ENCODE measurements at places on chromosomes 6 and 20.

DNA sequence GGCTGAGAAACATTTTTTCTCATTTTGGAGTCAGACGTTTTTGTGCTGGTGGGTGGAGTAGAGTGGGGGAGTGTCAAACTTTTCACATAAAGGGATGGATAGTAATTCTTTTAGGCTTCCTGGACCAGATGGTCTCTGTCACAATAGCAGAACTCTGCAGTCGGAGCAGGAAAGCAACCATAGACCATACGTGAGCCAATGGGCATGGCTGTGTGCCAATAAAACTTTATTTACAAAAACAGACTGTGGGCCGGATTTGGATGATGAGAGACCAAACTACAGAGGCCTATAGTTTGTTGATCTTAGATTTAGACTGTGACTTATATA, 70.8 kb upstream of the SLC22A23 start:
- DNase-seq: no peak

- no peak for DNase-seq
Observed at GRCh38 chr20:11826334-11826733, 91.4 kb upstream of the BTBD3 start.

DNA sequence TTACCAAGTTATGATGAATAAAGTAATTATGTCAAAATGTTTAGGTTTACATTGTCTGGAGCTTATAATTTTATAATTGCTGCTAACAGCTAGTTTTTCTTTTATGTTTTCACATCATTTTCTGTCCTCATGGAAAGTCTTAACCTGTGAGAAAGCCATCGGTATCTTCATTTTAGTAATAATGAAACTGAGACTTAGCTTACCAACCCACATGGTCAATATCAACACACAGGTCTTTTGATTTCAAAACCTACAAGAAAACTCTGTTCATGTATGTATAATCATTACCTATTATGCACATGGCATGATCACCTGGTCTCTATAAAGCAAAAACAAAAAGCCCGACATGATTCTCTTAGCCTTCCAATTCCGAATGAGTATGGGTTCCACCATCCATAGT, 61.9 kb downstream of the KCNQ5 start:
- DNase-seq: no peak

GRCh38 chr20:4141291-4142240, 126.2 kb upstream of the RNF24 start:
- DNase-seq: no peak

- DNase-seq: no peak
Observed at GRCh38 chr6:82030761-82031503, 216.6 kb downstream of the IBTK start.

GRCh38 chr6:26521600-26522391, 16.4 kb upstream of the HMGN4 start:
- peak; percentile 51 for DNase-seq

DNA sequence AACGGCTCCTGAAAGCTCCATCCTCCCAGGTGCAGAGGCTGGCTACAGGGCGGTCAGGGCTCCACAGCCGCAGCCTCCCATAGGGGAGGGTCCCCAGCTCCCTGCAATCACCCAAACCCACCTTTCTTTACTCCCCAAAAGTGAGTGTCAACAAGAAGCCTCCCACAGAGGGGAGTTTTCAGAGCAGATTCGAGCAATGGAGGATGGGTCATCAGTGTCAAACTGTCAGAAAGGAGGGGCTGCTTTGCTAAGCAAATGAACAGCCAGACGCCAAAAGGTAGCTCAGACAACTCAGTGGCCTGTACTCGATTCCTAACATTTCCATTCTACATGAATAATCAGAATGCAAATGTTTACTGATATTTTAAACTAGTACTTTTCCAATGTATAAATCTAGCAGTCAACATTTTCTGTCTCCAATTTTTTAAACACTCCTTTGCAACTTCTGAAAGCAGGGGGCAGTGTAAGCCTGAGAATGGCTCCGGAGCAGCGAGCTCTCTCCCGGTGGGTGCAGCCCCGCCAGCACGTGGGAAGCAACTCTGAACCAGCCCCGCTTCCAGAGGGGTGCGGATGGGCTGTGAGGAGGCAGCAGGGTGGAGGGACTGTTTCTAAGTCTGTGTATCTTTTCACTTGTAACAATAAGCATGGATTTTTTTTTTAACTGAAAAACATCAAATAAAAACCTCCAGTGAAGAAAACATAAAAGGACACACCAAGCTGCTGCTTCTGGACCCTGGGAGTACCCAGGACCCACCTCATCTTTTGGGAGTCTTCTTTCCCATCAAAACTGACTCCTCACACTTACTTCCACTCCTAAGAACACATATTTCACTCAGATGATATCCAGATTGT, 54.9 kb downstream of the TAF4 start:
- no peak for DNase-seq

GRCh38 chr6:167676000-167676665, 150.6 kb upstream of the AFDN start:
- no peak for DNase-seq

GRCh38 chr6:110951986-110952794, 6.3 kb upstream of the GTF3C6 start:
- DNase-seq: no peak

DNA sequence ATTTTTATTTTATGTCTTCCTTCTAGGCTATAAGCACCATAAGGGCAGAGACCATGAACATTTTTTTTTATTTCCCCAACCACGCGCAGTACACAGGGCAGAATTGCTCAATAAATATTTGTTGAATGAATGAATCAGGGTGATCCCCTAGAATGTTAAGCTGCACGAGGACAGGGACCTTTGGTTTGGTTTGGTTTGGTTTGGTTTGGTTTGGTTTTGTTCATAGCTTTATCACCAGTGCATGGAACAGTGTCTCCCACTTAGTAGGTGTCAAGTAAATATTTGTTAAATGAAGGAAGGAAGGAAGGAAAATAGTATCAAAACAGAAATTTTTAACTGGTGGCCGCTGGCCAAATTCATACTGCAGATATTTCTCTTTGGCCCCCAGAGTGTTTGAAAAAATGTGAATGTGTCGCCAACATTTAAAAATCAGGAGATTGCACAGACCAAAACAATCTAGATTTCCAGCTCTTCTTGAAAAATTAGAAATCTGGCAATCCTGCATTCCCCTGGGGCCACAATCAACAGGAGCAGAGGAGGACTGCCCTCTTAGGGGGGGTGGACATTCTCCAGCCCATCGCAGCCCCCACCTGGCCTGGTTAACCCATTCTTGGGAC, 205.3 kb downstream of the EYA2 start:
- DNase-seq: no peak

DNA sequence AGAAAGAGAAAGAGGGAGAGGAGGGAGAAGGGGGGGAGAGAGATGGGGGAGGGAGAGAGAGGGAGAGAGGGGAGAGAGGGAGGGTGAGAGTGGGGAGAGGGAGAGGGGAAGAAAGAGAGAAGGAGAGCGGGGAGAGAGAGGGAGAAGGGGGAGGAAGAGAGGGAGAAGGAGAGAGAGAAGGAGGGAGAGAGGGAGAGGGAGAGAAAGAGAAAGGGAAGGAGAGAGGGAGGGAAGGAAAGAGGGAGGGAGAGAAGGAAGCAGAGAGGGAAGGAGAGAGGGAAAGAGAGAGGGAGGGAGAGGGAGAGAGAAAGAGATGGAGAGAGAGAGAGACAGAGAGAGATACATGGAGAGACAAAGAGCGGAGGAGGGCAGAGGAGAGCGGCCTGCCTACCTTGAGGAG, 23.8 kb downstream of the GATA5 start:
- no peak for DNase-seq

DNA sequence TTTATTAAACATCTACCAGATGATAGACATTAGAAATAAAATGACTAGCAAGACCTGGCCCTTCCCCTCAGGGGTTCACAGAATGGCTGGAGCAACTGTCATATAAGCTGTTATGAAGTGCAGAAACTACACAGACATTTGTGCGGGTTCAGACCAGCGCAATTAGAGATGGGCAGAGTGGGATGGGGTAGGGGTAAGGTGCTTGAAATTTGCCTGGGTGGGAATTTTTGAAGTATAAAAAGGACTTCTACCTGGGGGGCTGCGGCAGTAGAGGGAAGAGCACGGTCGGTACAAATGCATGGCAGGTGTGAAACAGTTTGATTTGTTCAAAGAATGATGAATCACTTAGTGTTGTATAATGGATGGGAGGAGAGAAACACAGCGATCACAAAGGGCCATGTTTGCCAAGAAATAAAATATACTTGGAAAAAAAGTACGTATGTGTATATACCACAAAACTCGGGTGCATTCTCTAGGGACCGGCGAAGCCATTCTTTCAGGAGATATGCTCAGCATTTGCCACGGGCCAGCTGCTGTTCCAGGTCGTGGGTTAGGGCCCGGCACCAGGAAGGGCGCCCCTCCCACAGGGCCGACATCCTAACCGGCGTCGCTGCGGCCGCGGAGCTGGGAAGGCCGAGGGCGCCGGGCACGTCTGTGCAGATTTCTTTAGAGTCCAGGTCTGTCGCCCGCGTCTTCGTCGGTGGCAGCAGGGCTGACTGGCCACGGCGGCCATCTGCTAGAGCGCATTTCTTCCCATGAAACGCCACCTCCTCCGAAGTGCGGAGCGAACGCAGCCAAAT, 809 bp upstream of the NOL7 start:
- no peak for DNase-seq

All from dorsolateral prefrontal cortex (tissue), 122 donors.